K562 (cell line): ENCODE measurements at places on chromosomes 1 and 21. TPM values are rescaled to one million over a fixed set of nuclear protein-coding genes. Genes with fewer than 3 reads are reported as not detected.

DNA sequence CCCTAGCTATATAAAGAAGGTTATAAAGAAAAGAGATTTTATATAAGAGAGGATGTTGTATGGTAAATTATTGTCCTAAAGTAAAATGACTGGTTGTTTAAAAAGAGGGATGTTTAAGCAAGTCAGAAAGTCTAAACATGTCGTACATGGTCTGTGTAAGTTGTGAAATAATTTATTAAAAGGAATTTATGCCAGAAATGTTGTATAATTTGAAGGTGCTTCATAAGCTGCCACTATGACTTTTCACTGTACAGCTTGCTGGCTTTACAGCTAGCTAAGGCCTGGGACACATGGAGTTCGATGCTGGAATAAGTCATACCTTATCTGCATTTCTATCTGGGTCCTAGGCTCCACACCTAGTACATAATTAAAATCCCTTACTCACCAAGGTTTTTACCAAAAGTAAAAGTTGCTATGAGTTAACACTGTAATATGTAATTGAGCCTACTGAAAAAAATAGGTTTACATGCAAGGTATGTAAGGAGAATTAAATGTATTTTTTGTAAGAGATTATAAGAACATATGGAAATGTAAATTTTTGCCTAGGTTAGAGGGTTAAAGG is 59.0 kb upstream of the EDEM3 start:
- H3K4me3 ChIP-seq, result no peak overlapping the region
- H3K36me3 ChIP-seq, result peaks cover 5% of the 10 kb centered on the region; the same call in 2 of the 3 replicates
- no peaks in the 10 kb centered on the region for H3K27me3 ChIP-seq
- no peak overlapping the region for H3K27ac ChIP-seq
- no peaks in the 10 kb centered on the region for H3K4me1 ChIP-seq
- DNase-seq, result no peak

GRCh38 chr21:45888386-45889009 is 93.1 kb upstream of the COL6A1 start:
- no peaks in the 10 kb centered on the region for H3K36me3 ChIP-seq
- H3K4me3 ChIP-seq, result no peak overlapping the region
- DNase-seq, result no peak

- no peak within 1 kb of the TSS for H3K27ac ChIP-seq
- H3K4me3 ChIP-seq, result no peak within 1 kb of the TSS
- H3K4me1 ChIP-seq, result no peaks in the 10 kb centered on the region; the same call in 2 of the 3 replicates
- no peak for DNase-seq
Measured at GRCh38 chr1:193185901-193186731, at the start of gene B3GALT2. Gene B3GALT2, minus strand, starts transcription at chr1:193186613. Its CDS starts 5,051 bp downstream, at chr1:193181562.

GRCh38 chr21:40117236-40117635 is 250.0 kb downstream of the PCP4 start:
- H3K27ac ChIP-seq, result no peak overlapping the region
- no peaks in the 10 kb centered on the region for H3K36me3 ChIP-seq
- H3K4me1 ChIP-seq, result no peaks in the 10 kb centered on the region
- no peak for DNase-seq

DNA sequence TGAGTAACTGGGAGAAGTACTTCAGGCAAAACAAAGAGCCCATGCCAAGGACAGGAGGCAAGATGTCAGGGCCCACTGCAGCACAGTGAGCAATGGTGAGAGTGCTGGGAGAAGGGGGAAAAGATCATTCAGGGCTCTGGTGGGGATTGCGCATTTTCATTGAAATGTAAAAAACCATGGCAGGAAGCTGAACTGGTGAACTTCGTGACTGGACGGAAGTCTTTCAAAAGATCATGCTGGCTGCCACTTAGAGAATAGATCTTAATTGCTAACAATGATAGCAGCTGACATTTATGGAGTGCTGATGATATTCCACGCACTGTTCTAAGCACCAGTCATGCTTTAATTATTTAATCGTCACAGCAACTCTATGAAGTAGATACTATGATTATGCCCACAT is 107.0 kb downstream of the TGFBR3 start:
- peaks cover 4% of the 10 kb centered on the region; the same call in 1 of the 3 replicates for H3K4me1 ChIP-seq
- H3K27ac ChIP-seq, result no peak overlapping the region
- H3K36me3 ChIP-seq, result peaks cover 11% of the 10 kb centered on the region; the same call in 1 of the 3 replicates
- no peaks in the 10 kb centered on the region for H3K27me3 ChIP-seq
- no peak overlapping the region for H3K4me3 ChIP-seq

Gene GNPAT
- 49.9 and 51.1 TPM in 2 replicates for polyA plus RNA-seq

DNA sequence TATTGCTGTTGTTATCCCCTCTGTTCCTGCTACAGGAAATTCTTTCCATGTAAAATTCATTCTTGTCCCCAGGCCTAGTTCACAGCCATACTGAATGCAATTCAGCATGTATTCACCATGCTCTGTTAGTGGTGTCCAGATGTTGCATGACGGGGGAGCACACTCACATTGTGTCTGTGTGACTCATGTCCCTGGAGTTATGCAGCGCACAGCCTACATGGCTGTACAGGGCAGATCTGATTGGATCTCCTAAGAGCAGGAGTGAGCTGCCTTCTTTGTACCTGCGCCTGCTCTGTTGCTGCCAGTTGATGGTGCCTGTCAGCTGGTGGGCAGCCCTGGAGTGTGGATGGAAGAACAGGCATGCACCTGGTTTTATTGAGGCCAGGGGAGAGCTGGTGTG is 17.6 kb downstream of the HTR6 start:
- H3K27ac ChIP-seq, result no peak overlapping the region
- H3K4me1 ChIP-seq, result no peaks in the 10 kb centered on the region
- peaks cover 44% of the 10 kb centered on the region for H3K27me3 ChIP-seq
- no peak for DNase-seq

Gene SPRR1A
- polyA plus RNA-seq, result not detected in 2 replicates

Gene C1orf105
- not detected in 2 replicates for polyA plus RNA-seq

Gene HPCA
- not detected in 2 replicates for polyA plus RNA-seq

DNA sequence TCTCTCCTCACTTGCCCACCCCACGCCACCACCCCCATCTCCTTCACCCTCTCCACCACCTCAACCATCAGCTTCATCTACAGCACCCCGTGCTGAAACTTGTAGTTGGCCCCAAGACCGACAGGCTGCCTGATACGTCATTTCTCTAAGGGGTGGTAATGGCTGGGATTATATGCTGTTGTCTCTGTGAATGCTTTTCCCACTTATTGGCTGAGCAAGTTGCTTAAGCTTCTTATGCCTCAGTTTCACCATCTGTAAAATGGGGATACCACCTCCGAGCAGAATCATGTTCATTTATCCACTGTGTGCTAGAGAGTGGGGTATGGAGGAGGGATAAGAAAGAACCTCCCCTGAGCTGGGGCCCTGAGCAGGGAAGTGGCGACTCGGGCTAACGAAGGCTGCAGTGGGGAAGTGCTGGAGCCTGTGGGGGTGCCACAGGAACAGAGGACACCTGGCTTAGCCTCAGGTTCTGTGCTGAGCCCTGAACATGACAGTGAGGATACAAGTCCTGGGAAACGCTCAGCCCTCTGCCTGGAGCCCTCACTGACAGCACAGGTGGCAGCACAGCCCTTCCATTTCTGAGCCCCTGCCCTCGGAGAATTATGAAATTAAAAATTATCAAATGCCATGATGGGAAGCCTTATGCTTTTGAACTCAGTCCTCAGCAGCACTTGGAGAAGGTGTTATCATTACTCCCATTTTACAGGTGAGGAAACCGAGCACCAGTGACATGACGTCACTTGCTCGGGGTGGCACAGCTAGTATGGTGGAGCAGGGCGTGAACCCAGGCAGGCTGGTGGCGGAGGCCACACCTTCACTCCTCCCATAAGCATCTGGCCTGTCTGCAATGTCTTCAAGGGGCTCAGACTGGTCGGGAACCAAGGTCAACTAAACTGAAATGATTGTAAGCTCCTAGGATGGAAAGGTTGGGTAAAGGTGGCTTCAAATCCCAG is 2.8 kb downstream of the MATN1 start:
- H3K4me3 ChIP-seq, result peak overlapping the region; percentile 61
- peaks cover 46% of the 10 kb centered on the region for H3K36me3 ChIP-seq
- peak overlapping the region; percentile 95; the same call in 2 of the 3 replicates for H3K27ac ChIP-seq

- H3K4me1 ChIP-seq, result peaks cover 18% of the 10 kb centered on the region; the same call in 2 of the 3 replicates
- H3K27me3 ChIP-seq, result peaks cover 18% of the 10 kb centered on the region; the same call in 1 of the 2 replicates
- no peak overlapping the region for H3K4me3 ChIP-seq
Measured at GRCh38 chr1:203272633-203273205, 32.6 kb upstream of the BTG2 start.

GRCh38 chr1:2811533-2811918 is 10.0 kb upstream of the TTC34 start:
- H3K4me1 ChIP-seq, result no peaks in the 10 kb centered on the region
- no peaks in the 10 kb centered on the region for H3K36me3 ChIP-seq
- no peaks in the 10 kb centered on the region; the same call in 1 of the 3 replicates for H3K27me3 ChIP-seq
- no peak overlapping the region for H3K27ac ChIP-seq
- no peak overlapping the region for H3K4me3 ChIP-seq

GRCh38 chr1:226485192-226485591 is 63.4 kb upstream of the STUM start:
- no peak overlapping the region for H3K4me3 ChIP-seq
- no peaks in the 10 kb centered on the region for H3K4me1 ChIP-seq
- no peak overlapping the region for H3K27ac ChIP-seq
- H3K27me3 ChIP-seq, result peaks cover 45% of the 10 kb centered on the region

Gene RUNX3
- polyA plus RNA-seq, result 0.29 and 0.62 TPM in 2 replicates

DNA sequence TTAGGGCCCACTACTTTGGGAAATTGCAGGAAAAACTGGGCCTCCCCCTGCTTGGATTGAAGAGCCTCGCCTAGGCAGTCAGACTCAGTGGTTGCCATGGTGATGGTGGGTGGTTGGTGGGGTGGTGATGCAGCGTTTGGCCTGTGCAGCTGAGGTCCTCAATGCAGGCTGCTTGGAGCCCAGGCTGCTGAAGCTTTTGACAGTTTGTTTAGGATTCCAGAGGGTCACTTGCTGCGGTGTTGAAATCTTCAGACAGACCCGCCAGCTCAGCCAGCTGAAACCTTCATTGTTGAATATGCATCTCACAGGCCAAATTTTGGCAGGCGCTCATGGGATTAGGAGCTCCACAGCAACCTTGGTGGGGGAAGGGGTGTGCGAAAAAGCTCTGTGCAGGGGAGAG is 67.9 kb downstream of the CACNA1E start:
- 0 out of 3 replicates have a peak, but pooled peaks cover 2% of the 10 kb centered on the region for H3K27me3 ChIP-seq
- H3K4me3 ChIP-seq, result no peak overlapping the region
- H3K27ac ChIP-seq, result no peak overlapping the region
- H3K4me1 ChIP-seq, result no peaks in the 10 kb centered on the region
- no peak for DNase-seq

Gene RIMKLA
- not detected in 2 replicates for polyA plus RNA-seq

DNA sequence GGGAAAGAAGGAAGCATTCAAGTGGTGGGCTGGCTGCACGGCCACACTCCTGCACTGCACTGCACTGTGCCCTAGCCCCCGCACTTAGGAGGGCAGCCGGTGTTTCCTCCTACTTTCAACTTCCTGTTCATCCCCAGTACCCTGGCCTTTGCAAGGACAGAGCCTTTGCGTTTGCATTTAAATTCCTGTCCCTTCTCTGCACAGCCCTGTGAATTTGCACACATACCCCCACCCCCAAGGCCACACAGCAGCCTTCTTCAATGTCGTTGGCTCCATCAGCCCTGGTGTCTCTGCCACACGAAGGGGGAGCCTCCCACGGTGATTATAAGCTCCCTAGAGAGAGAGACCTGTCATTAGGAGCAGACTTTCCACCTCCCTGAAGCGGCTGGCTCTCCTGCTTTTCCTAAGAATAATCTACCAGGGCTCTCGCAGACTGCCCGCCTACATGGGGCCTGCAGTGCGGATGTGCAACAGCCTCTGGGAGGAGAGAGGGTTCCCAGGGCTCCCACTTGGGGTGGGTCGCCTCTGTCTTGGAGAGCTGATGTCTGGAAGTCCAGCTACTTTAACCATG is 13.2 kb upstream of the SLC45A3 start:
- H3K4me3 ChIP-seq, result no peak overlapping the region
- peaks cover 16% of the 10 kb centered on the region for H3K27me3 ChIP-seq
- no peak overlapping the region for H3K27ac ChIP-seq
- DNase-seq, result no peak

DNA sequence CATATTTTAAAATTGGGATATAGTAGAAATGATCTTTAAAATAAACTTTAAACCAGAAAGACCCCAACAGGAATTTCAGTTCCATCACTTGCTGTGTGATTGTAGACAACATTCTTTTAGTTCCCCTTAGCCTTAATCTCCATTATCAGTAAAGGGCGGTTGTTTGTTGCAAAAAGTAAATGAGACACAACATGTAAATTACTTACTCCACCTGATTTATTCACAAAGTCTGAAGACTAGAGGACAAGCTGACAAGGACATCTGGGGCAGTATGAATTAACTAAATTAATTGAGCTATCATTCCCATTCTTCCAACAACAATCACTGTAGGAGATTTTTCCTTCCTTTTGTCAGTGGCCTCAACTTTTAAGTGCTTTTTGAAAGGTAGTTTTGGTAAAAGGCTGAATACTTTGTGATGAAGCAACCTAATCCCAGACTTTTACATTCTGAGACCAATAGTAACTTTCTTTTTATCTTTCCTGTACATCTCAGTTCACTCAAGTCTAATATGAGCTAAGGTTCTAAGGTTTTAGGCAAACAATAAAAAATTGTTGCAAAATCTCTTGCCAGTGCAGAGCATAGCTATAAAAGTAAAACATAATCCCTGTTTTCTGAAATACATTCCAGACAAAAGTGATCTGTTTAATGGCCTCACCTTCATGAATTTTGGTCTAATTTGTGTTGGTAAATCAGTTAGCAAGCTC is 6.2 kb downstream of the SLC19A2 start:
- no peak overlapping the region for H3K27ac ChIP-seq
- peaks cover 16% of the 10 kb centered on the region; the same call in 2 of the 3 replicates for H3K4me1 ChIP-seq
- H3K27me3 ChIP-seq, result no peaks in the 10 kb centered on the region
- H3K4me3 ChIP-seq, result no peak overlapping the region
- H3K36me3 ChIP-seq, result peaks cover 37% of the 10 kb centered on the region

- H3K27me3 ChIP-seq, result peaks cover 69% of the 10 kb centered on the region
- no peak for DNase-seq
- no peak overlapping the region for H3K4me3 ChIP-seq
- peaks cover 32% of the 10 kb centered on the region for H3K4me1 ChIP-seq
- H3K36me3 ChIP-seq, result no peaks in the 10 kb centered on the region
Measured at GRCh38 chr1:31793586-31794285, 22.1 kb downstream of the SPOCD1 start.

- no peaks in the 10 kb centered on the region for H3K4me1 ChIP-seq
- peaks cover 3% of the 10 kb centered on the region; the same call in 2 of the 3 replicates for H3K36me3 ChIP-seq
- H3K27ac ChIP-seq, result peak within 1 kb of the TSS; percentile 86
Measured at GRCh38 chr1:77219166-77219887, at the start of gene PIGK. Gene PIGK, minus strand, starts transcription at chr1:77219430. Its CDS starts 28 bp downstream, at chr1:77219402.

- H3K27me3 ChIP-seq, result no peaks in the 10 kb centered on the region
- H3K36me3 ChIP-seq, result no peaks in the 10 kb centered on the region
- H3K4me1 ChIP-seq, result no peaks in the 10 kb centered on the region
- H3K4me3 ChIP-seq, result no peak overlapping the region
- no peak for DNase-seq
- H3K27ac ChIP-seq, result no peak overlapping the region
Measured at GRCh38 chr1:178101654-178102053, 7.8 kb downstream of the RASAL2 start.

GRCh38 chr1:26318338-26319064 is 743 bp downstream of the CD52 start:
- peak overlapping the region; percentile 21; the same call in 1 of the 2 replicates for H3K4me3 ChIP-seq
- DNase-seq, result no peak
- H3K36me3 ChIP-seq, result peaks cover 10% of the 10 kb centered on the region; the same call in 2 of the 3 replicates
- H3K27me3 ChIP-seq, result no peaks in the 10 kb centered on the region
- H3K4me1 ChIP-seq, result peaks cover 57% of the 10 kb centered on the region

- no peaks in the 10 kb centered on the region for H3K4me1 ChIP-seq
- DNase-seq, result no peak
- H3K27ac ChIP-seq, result no peak overlapping the region
- no peak overlapping the region for H3K4me3 ChIP-seq
- no peaks in the 10 kb centered on the region for H3K36me3 ChIP-seq
Measured at GRCh38 chr21:35652196-35652595, 408.1 kb downstream of the SETD4 start.
